Left kidney (tissue), 8 donors: ENCODE measurements at places on chromosomes 2 and 18. TPM values are rescaled to one million over a fixed set of nuclear protein-coding genes. Genes with fewer than 3 reads are reported as not detected.

The SPC25 gene
- polyA plus RNA-seq = 28.9 TPM

The POU3F3 gene
- 83.8 TPM for polyA plus RNA-seq

GRCh38 chr2:208269091-208269490 lies 3.0 kb downstream of the PIKFYVE start:
- no peak for DNase-seq

- DNase-seq = no peak
Measured at GRCh38 chr2:85990084-85990483, 101.3 kb upstream of the ST3GAL5 start.

DNA sequence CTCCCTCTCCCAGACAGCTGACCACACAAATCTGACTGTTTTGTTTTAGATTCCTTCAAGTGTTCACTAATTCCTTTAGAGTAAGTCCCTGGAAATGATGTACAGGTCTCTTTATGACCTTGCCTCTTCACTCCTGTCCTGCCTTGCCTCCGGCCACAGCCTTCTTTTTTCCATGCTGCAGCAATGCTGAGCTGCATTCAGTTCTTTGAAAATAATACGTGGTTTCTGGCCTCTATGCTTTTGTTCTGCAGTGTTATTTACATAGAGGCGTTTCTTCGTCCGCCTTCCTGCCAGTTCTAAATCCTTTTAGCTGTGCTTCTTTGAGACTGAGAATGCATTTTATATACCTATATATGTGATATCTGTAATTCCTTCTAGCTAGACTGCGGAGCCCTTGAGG lies 87.2 kb downstream of the PPP1R1C start:
- no peak for DNase-seq

DNA sequence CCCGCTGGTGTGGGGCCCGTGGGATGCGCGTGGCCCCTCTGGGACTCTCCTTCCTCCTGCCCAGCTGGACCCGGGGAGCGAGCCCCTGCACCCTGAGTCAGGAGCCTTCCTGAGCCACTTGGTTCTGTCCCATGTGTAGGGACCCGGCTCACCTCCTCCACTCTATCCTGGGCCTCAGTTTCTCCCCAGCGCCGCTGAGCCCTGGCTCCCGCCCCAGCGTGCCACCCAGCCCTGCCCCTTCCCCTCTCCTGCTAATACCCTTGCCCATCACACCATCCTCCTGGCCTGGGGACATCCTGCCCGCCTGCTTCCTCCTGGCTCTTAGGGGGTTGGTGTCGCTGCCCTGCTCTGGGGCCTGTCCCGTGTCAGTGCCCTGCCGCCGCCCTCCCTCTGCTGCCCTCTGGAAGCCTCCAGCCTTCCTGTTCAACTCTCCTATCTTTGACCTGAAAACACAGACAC lies 24.8 kb downstream of the GPC1 start:
- no peak for DNase-seq

GRCh38 chr18:3857544-3857943 lies 407.6 kb downstream of the TGIF1 start:
- no peak for DNase-seq

DNA sequence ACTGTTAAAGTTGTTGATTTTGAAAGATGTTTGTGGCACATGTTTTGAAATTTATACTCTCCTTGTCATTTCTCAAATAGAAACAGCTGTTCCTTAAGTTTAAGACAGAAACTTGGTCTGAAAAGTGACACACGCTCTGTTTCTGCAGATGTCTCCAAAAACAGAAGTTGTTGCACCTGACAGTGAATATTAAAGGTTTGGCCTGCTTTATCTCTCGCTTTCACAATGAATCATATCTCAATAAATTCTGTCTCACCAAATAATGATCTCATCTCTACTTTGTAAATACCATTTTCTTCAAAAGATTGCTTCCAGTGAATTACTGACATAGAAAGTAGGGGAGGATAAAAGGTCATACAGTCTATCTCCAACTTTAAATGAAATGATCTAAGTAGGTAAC lies 294.9 kb upstream of the SYT4 start:
- DNase-seq = no peak
